ENCODE measurements at places on chromosomes 5 and 9.

GRCh38 chr5:154997746-154998145, 15.8 kb upstream of the KIF4B start:
- no peak for DNase-seq

DNA sequence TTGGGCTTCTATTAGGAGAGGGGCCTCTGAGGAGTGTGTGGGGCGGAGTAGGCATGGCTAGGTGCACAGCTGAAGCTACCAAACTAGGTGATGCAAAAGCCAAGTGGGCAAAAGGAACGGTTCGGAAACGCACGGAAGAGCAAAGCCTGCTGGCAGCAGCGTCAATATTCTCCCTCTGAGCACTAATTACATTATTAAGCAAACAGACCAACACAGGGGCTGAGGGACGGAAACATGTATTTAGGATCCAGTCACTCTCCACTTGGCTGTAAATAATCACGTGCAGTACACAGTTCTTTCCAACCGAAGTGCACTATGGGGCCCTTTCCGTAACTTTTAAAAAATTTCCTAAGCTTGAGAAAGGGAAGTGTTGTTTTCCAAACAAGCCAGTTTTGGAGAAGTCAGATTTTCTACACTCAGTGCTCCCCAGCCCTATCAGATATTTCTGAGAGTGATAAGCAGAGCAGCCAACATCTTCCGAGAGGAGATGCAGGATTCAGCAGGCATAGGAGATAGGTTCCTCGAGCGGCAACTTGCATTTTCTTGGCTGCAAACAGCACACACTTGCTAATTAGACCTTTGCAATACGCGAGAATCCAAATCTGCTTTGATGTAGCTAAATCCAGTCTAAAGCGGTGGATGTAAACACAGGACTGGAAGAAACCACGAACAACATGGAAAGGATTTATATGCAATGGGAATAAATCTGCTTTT, 217.2 kb upstream of the TBCA start:
- no peak for DNase-seq

- DNase-seq = no peak
Observed at GRCh38 chr5:65952259-65952658, 25.9 kb downstream of the ERBIN start.

DNA sequence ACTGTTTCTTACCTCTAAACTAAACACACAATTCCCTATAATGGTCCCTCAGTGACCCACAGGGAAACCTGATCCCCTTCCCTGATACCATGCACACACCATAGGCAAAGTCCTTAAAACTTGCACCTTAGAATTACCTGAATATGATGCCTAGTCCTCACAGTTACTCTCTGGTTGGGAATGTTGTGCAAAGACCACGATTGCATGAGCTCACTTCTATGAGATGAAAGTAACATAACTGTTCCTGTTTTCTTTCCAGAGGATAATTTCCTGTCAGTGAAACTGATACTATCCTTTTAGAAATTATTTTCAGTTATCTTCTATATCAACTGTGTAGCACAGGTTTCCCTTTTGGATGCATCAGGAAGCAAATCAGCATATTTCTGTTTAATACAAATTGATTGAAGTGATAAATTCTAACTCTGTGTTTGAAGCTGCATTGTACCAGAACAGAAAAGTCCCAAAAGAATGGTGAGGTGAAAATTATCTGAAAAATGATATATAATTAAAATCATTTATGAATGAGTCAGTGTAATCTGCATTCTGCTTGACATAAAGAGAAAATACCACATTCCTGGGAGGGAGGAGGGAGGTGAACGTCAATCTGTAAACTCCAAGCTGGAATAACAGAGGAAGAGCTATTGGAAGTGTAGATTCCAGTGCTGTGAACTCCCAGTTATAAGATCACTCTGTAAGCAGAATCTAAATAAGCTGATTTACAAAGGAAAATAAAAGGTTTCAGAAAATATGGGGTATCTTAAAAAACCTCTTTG, 51.2 kb upstream of the TNFAIP8 start:
- DNase-seq = no peak

DNA sequence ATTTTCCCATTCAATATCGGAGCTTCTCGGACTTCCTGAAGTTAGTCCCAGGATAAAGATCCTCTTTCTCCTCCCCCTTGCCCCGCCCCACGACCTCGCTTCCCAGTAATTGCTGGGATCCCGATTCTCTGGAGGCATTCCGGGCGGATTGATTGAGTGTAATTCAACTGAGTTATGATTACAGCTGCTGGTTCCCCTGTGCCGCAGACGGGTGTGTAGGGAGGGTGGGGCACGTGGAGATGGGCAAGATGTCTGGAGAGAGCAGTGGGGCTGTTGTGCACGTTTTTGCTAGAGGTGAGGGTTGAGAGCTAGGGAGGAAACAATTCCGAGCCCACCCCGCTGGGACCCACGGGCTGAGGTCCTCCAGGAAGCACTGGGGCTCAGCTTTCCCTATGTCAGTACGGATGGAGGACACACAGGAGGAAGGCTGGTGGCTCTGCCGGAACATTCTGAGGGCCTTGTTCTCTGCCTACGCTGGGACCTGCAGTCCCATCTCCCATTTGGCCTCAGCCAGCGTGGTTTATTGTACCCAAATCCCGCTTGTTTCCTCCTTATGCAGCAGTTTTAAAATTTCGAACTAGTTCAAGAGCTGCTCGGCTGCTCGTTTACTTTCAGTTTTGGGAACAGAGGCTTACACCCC, 2.4 kb upstream of the DMRT2 start:
- no peak for DNase-seq

- no peak for DNase-seq
Observed at GRCh38 chr5:79202076-79202475, 33.9 kb upstream of the JMY start.

- no peak for DNase-seq
Observed at GRCh38 chr5:34555699-34556508, 100.2 kb upstream of the RAI14 start.

DNA sequence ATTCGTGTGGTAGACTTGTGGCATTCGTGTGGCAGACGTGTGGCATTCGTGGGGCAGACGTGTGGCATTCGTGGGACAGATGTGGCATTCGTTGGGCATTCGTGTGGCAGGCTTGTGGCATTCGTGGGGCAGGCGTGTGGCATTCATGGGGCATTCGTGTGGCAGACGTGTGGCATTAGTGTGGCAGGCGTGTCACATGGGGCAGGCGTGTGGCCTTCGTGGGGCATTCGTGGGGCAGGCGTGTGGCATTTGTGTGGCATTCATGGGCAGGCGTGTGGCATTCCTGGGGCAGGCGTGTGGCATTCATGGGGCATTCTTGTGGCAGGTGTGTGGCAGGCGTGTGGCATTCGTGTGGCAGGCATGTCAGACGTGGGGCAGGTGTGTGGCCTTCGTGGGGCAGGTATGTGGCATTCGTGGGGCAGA, 106.0 kb downstream of the EHMT1 start:
- no peak for DNase-seq

DNA sequence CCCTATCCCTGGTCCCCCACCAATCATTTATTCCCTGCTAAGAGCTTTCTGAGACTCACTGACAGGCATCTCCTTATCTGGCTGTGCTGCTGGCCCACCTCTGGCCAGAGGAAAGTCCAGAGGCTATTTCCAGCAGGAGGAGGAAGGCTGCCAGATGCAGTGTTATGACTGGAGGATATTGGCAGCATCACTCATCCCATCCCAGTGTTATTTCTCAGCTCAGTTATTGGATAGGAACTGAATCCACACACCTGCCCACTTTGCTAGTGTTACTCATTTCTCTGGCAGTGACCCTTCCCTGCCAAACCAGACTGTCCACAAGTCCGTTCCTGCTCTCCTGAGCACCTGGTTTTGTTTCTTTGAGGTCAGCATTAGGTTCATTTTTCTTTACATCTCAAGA, 228.2 kb downstream of the GRIA1 start:
- DNase-seq = no peak

DNA sequence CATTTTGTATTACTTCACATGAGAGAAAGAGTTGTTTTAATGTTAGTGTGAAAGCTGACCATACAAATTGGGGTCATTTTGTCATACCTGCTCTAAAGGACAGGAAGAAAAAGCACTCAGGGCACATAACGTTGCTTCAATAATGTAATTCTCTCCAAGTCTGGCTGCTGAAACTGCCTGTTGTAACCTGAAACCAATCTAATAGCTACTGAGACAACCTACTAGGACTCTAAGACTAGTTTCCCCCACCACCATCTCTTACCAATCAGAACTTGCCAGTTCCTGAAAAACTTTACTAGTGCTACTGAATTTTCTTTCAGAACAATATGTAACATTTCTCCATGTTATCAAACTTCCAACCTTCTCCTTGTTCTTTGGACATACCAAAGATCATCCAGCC, 374.7 kb downstream of the PTPRD start:
- no peak for DNase-seq

DNA sequence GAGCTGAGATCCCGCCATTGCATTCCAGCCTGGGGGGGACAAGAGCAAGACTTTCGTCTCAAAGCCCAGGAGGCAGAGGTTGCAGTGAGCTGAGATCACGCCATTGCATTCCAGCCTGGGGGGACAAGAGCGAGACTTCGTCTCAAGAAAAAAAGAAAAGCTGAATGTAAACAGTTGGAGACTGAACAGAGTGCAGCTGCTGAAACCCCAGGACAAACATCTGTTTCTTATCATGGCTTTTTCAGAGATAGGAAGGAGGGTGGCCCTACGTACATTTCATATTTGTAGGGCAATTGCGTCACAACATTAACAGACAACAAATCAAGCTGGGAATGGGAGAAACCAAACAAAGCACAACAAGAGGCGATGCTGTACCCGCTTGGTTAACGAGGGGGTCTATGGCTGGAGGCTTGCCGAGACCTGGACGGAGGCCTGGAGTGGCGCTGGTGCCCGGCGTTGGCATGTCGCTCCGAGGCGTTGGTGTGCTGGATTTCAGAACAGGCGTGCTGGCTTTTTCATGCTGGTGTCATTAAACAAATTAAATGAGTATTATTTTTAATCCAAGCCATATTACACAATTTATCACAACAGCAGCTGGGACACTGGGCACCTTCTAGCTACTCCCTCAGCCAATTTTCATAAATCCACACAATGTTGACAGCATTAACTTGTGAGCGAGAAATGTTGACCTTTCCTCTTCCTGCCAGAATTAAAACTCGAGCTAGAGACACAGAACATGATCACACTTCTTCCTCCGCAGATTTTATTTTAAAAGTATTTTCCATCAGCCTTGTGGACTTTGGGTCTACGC, 76.1 kb downstream of the TLE1 start:
- DNase-seq = no peak

GRCh38 chr5:104126980-104127379, 564.4 kb upstream of the NUDT12 start:
- no peak for DNase-seq

GRCh38 chr5:93580927-93581445, at the start of gene NR2F1-AS1:
TSS of gene NR2F1-AS1 (minus strand) at chr5:93581219.
- DNase-seq = no peak

GRCh38 chr9:117307701-117308100, 107.2 kb downstream of the ASTN2 start:
- DNase-seq = no peak

DNA sequence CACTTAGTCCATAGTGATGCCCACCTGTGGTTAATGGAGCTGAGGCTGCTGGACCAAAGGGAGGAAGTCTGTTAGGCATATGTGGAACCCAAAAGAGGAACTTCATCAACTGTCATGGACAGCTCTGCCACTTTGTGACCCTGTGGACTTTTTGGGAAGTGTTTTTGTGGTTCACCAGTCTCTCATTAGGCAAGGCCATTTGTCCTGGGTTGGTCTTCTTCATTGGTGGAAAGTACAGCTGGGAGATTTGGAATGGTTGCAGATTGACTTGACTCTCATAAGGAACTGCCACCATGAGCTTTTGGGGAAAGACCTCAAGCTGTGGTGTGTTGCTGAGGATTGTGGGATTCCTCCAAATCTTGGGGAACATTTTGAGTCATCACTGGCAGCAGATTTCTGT, 31.9 kb upstream of the IL12B start:
- DNase-seq = peak; percentile 97

DNA sequence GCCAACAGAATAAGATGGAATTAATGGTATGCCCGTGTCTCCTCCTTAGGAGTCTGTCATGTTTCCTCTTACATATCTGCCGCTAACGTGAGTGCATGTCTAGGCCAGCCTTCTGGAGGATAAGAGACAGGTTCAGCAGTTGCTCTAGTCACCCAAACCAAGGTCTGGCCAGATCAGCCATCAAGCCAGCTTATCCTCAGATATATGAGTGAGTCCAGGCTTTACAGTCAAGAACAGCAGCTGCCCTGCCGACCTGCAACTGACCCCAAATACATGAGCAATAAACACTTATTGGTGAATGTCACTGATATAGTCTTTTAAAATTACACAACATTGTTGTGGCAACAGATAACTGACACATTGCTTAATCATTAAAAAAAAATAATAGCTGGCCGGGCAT, 123.5 kb downstream of the TSSK1B start:
- DNase-seq = no peak

DNA sequence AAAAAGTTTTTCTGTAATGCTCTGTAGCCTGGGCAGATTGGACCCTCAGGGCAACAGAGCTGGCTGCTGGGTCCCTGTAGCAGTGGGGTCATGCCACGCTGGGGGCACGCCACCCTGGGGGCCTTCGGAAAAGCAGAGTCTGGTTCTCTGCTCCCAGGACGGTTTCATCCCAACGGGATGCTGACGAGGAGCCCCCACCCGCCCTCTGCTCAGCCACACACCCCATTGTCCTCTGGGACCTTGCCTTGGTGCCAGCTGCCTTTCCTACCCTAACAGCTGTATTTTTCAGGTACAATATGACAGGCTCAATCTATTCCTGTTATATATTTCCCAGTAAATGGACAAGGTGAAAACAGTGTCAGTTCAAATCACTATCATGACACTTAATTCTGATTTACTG, 29.0 kb upstream of the MVB12B start:
- no peak for DNase-seq

- DNase-seq = no peak
Observed at GRCh38 chr5:14172149-14172795, 29.1 kb downstream of the TRIO start.

GRCh38 chr5:103216137-103216536, 42.4 kb upstream of the MACIR start:
- DNase-seq = no peak

Measured in CD14-positive monocyte (primary cell).